ENCODE measurements at places on chromosomes 5 and 9.

DNA sequence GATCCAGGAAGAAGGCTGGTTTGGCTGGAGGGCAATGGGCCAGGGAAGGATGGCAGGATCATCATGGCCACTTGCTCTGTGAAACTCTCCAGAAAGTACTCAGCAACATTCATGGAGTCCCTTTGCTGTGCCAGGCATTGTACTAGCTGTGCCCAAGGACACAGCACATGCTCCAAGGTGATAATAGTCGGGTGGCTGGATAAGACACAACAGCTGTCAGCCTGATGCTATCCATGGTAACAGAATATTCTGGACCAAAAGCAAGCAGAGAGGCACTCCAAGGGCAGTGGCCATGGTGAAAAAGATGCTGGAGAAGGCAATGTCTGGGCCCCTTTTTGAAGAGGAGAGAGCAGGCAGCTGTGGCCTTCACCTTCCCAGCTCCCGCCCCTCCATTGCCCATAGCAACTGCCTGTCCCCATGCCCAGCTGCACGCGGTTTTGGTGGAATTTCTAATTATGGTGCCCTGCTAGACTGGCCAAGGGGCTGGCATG is 113.8 kb upstream of the CPEB4 start:
- DNase-seq, result no peak

DNA sequence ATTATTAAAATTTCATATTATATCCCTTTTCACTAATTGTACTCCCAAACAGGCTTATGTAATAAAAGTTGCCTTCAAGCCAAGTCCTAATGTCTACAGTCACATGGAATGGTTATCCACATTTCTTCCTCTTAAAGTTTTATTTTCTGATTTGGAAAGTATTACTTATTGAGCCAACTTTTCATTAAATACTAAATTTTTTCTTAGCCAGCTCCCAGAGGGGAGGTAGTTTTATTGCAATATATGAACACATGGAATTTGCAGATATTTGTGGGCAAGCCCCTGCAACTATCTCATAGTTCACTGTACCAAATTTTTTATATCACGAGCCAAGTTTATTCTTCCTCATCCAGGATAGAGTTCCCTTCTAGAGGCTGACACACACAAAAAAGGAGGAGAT is 332.8 kb upstream of the PTGER4 start:
- DNase-seq, result no peak

DNA sequence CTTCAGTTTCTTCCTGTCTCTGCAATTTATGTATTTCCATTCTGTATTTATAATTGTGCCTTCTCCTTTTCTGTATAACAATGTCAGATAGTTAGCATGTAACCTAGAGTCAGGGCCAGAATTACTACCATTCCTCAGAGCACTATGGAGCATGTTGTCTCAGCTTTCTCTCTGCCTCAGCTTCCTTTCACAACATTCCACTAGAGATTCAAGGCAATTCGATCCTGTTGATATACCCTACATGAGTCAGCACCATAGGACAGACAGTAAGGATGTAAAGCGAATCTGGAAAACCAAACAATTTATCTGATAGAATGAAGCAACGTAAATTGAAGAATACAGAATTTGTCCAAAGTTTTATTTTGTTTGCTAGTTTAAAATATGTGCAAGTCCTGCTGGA is 728.3 kb upstream of the SEMA6A start:
- DNase-seq, result no peak

DNA sequence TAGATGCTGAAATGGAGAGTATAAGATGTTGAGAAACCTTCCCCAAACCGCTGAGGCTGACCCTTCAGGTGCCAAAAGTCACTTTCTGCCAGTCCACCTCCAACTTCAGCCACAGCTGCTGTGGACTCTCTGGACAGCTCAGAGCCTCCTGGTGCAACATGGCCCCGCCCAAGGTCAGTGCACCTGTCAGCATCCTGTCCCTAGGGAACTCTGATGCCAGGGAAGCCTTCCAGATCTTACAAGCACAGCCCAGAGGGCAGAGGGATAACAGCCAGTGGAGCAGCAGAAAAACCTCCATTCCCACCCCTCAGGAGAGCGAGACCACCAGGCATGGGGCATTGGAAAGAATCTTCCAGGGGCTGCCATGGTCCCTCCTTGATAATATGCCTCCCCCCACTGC is 10.5 kb upstream of the PTGES2 start:
- DNase-seq, result no peak

- no peak for DNase-seq
Observed at GRCh38 chr5:61467766-61468482, 135.9 kb downstream of the ZSWIM6 start.

DNA sequence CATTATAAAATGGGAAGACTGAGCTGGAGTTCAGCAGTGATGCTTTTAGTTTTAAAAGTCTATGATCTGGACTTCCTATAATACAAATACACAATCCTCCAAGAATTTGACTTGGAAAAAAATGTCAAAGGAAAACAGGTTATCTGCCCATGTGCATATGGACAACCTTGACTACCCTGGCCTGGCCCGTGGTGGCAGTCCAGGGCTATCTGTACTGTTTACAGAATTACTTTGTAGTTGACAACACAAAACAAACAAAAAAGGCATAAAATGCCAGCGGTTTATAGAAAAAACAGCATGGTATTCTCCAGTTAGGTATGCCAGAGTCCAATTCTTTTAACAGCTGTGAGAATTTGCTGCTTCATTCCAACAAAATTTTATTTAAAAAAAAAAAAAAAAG is 17.3 kb downstream of the MOCS2 start:
- DNase-seq, result no peak

DNA sequence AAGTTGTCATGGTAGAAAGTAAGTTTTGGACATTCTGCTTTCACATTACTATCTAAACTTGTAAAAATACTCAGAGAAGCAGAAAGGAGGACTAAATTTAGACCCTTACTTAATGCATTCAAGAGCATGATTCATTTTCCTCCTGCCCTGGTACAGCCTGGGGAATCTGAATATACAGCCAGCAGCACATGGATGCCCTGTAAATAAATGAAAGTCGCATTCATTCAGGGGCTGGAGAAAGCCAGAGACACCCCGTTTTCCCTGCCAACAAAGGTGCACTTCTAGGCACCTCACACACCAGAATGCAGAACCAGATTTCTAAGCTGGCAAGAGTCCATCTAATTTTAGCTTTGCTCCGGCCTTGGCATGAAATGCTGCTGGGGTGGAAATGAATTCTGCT is 172.7 kb upstream of the KLF9 start:
- no peak for DNase-seq

GRCh38 chr5:38853753-38854470 is 8.1 kb downstream of the OSMR start:
- no peak for DNase-seq

- DNase-seq, result no peak
Observed at GRCh38 chr5:107653685-107654084, 17.1 kb downstream of the EFNA5 start.

DNA sequence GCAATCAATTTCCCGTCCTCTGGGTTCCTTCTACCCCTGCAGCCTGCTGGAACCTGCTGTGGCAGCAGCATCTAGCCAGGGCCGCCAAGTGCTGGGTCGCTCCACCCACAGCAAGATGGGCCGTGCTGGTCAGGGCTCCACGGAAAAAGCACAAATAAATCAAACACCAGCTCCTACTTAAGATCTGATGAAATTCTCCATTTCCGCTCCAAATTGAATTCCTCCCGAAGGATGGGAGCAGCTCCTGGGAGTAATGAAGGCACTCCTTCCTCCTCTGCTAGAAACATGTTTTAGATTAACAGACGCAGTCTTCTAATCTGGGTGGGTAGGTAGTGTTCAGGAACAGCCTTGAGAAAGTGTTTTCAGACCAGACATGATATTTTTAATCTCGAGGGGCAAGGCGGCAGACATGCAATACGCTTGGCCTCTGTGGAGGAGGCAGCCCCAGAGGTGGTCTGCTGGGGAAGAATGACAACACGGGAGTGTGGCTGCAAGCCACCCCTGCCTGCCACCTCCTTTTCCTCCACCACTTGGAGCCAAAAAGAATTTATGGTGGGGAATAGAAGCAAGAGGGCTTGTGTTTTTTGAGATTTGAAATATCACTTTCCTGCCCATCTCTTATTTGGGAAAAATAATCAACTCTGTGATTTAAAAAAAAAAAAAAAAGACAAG is 194.1 kb downstream of the AOPEP start:
- DNase-seq, result no peak

- no peak for DNase-seq
Observed at GRCh38 chr5:23991406-23991805, 484.0 kb downstream of the PRDM9 start.

DNA sequence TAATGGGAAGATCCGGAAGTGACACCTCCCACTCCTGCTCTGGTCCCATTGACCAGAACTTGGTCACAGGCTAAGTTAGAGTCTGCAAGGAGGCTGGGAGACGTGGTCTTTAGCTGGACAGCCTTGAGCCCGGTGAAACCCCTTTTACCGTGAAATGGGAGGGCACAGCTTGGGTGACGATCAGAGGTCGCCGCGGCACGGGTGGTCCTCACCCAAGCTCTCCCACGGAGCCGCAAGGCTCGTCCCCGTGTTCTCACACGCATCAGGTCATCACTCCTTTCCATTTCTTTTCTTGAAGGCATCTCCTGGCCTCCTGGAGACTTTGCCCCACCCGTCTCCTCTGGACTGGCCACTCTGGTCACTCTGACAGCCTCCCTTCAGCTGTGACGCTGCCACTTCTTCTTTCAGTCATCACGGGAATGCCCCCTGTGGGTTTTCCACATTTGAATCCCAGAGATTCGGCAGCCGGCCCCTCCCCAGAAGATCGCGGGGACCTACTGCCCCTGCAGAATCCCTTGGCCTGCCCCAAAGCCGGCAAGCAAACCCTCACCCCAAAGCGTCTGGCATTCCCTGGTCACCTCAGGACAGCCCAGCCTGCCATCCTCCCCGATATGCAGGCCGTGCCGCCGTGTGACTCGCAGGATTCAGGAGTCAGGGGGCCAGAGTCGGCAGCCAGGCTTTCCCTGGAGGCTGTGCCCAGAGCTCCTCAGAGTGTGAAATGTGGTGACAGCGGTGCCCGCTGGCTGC is 18.9 kb upstream of the EGFL7 start:
- DNase-seq, result no peak

DNA sequence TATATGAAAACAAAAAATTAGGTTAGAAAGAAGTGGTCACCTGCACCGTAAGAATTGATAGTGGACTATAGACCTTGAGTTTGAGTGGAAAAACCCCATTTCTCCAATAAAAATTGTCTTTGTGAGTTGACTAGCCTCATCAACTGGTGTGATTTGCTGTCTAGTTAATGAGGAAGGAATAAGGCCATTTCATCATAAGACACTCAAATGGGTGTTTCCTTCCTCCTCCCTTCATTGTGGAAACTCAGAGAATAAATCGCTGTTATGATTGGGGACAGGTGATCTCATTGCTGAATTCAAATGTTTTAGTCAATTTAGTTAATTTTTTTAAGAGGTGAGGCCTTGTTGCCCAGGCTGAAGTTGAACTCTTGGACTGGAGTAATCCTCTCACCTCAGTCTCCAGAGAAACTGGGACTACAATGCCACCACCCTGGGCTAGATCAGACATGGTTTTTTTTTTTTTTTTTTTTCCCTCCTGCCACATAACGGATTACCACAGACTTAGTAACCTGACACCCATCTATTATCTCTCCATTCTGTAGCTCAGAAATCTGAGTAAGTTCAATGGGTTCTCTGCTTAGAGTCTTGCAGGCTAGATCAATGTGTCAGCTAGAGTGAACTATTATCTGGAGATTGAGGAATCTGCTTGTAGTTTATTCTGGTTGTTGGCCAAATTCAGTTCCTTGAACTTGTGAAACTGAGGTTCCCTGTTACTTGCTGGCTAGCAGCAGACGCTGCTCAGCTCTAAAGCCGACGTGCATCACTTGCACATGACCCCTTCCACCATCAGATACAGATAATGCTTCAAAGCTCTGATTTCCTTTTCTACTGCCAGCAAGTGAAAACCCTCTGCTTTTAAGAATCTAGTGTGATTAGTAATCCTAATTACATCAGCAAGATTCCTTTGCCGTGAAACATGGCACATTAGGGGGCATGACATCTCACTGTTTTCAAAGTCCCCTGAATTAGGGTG is 663.8 kb upstream of the CDH9 start:
- DNase-seq, result no peak

- DNase-seq, result no peak
Observed at GRCh38 chr9:88746029-88746742, 211.2 kb downstream of the NXNL2 start.

DNA sequence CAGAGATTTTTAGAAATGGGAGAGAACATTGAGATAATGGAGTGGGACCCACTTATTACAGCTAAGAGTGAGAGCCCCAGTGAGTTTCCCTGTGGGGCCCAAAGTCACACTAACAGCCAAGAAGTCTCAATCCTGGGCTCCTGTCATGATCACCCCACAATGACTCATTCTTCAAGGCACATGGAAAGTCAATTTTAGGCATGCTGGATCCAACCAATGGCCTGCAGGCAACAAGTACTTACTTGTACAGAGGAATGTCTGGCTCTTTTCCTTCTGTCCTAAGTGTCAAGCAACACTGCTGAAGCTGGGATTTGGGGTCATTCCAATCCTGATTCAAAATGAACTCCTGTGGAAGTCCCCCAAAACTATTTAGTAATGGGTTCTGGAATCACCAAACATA is 123.1 kb downstream of the DROSHA start:
- no peak for DNase-seq

GRCh38 chr5:144196612-144197011 is 25.9 kb downstream of the KCTD16 start:
- DNase-seq, result no peak
